ENCODE measurements at places on chromosomes 7 and 10. TPM values are rescaled to one million over a fixed set of nuclear protein-coding genes. Genes with fewer than 3 reads are reported as not detected.

- DNase-seq, result no peak
Observed at GRCh38 chr7:19623676-19624075, 85.2 kb downstream of the POLR1F start.

The NKX2-3 gene
- total RNA-seq, result not detected

The TECTB gene
- not detected for total RNA-seq

- DNase-seq, result peak; percentile 70
Observed at GRCh38 chr7:2529161-2530070, 9.8 kb downstream of the LFNG start.

GRCh38 chr7:50156706-50157105 is 63.7 kb upstream of the ZPBP start:
- no peak for DNase-seq

DNA sequence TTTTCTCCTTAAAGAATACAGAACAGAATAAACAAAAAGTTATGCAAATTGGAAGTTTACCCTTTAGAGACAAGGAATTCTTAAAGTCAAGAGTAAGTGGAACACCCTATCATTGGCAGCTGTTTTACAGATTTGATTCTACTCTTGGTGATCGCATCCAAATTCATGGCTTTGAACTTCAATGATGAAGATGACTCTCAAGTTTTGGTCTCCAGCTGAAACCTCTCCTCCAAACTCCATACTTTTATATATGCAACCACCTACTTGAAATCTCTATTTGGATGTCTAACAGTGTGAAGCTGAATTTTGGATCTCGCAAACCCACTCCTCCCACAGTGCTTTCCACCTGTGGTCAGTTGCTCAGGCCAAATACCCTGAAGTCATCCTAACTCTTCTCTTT is 80.4 kb downstream of the EPC1 start:
- no peak for DNase-seq

The SUN3 gene
- total RNA-seq, result not detected

The MMD2 gene
- not detected for total RNA-seq

The CNNM1 gene
- 0.08 TPM for total RNA-seq

The DGKI gene
- 0.91 TPM for total RNA-seq

GRCh38 chr10:105121743-105122142 is 480.7 kb downstream of the SORCS3 start:
- no peak for DNase-seq

- no peak for DNase-seq
Observed at GRCh38 chr10:86057708-86058107, 308.9 kb downstream of the GRID1 start.

DNA sequence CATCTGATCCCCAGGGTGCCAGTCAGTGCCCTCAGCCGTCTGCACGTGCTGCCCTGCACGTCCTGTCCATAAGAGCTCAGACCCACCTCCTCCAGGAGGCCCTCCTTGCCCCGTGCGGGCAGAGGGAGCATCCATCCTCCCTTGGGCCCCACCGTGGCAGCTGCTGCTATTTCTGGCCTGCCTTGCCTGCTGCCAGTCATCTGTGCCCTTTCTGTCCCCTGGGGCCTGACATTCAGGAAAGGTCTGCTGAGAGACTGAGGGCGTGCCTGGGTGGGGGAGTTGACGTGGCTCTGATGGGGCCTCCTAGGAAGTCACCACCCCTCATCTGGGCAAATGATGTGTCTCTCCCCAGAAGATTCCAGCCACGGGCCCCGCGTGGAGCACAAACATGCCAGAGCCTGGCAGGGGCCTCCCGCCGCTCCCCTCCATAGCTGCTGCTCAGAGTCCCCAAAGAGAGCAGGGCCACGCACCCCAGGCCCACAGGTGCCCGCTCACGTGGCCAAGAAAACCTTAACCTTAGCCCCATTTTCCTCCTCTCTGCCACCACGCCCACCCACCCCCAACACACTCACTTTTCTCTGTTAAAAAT is 21.8 kb downstream of the DPYSL4 start:
- DNase-seq, result no peak

The MSS51 gene
- 2.8 TPM for total RNA-seq

GRCh38 chr7:31828520-31828919 is 141.5 kb downstream of the PPP1R17 start:
- no peak for DNase-seq

The AVPI1 gene
- total RNA-seq, result 1.9 TPM

- DNase-seq, result peak; percentile 38
Observed at GRCh38 chr7:139034855-139035585, 822 bp downstream of the ZC3HAV1L start.

GRCh38 chr7:34886856-34887255 is 150.4 kb downstream of the DPY19L1 start:
- no peak for DNase-seq

GRCh38 chr10:50452603-50453002 is 171.2 kb downstream of the SGMS1 start:
- DNase-seq, result no peak

- no peak for DNase-seq
Observed at GRCh38 chr10:28959850-28960501, 282.7 kb downstream of the BAMBI start.

The EN2 gene
- total RNA-seq, result not detected

The SH2B2 gene
- 2.1 TPM for total RNA-seq

GRCh38 chr10:47023237-47024045 is 112.2 kb downstream of the PTPN20 start:
- DNase-seq, result no peak

- DNase-seq, result no peak
Observed at GRCh38 chr10:107364872-107365271, 200.4 kb upstream of the SORCS1 start.

GRCh38 chr7:80134536-80135308 is at the start of gene GNAI1:
Gene GNAI1, plus strand, starts transcription at chr7:80134831. Its CDS starts 330 bp downstream, at chr7:80135161.
- DNase-seq, result no peak

GRCh38 chr10:81873932-81874816 is 820 bp upstream of the NRG3 start:
- DNase-seq, result no peak

The WEE2 gene
- total RNA-seq, result not detected

All from activated CD4-positive, alpha-beta memory T cell treated with anti-CD3 and anti-CD28 coated beads, Interleukin-2, amount 10 ng/mL, durations not matched to agents 7 days and 5 days (primary cell).